ENCODE measurements at places on chromosomes 2 and 18.

- DNase-seq, result no peak
Observed at GRCh38 chr2:43074592-43075053, 151.8 kb downstream of the ZFP36L2 start.

- DNase-seq, result peak; percentile 28
Observed at GRCh38 chr2:233448220-233448559, 93.9 kb downstream of the DGKD start.

DNA sequence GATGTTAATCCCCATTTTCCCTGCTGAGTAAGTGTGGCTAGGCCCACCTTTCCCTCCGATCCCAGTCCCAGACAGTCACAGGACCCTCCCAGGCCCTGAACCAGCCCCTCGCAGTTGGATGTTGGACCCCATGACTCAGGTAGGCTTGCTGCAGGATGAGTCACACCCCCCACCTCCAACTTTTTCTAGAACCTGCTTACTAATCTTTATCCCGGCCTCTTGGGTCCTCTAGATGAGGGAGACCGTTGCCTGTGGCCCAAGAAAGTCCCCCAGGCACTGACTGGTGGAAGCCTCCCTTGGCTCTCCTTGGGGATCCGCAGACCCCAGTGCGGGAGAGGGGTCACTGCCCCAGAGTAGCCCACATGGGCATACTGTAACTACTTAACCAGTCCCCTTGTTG, 98.5 kb downstream of the SMAD7 start:
- no peak for DNase-seq

DNA sequence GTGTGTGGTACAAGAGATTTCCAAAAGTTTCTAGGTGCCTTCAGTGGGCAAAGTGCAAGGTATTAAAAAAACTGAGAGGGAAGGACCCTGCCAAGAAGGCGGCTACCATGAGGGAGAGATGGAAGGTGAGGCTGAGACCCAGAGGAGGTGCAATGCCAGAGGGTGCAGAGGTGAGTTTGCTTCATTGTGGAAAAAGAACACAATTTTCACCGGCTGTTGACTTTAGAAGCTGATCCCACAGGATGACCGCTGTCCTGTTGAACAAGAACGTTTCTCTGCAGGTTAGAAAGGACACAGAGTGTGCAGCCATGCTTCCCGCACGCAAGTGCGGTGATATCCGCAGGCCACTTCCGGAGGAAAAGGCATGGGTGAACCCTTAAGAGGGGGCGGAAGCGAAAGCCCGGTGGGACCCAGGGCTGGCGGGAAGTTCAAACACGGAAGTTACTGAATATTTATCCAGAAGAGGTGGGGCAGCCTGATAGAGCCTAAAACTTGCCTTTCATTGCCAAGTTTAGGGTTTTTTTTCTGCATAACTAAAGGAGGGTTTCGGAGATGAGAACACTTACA, 16.6 kb downstream of the SP110 start:
- no peak for DNase-seq

GRCh38 chr2:226835420-226835795, 446 bp upstream of the RHBDD1 start:
- no peak for DNase-seq

DNA sequence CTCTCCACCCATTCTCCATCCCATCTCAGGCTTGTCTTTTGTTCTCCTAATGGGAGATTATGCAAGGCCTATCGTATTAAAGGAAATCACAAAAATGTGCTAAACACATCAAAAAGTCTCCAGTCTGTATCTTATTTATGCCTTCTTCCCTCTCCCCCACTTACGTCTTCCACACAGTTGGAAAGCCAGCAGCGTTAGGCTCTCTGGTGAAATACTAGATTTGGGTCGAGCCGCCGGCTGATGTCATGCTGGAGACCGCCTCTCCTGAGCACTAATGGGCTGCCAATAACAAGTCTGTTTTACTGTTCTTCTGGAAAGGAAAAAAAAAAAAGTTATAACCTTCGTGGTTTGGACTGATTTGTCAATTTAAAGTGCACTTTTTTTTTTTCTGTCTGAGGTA, 182.7 kb upstream of the SIX2 start:
- DNase-seq, result no peak

- no peak for DNase-seq
Observed at GRCh38 chr2:171098607-171099006, 62.1 kb downstream of the TLK1 start.

DNA sequence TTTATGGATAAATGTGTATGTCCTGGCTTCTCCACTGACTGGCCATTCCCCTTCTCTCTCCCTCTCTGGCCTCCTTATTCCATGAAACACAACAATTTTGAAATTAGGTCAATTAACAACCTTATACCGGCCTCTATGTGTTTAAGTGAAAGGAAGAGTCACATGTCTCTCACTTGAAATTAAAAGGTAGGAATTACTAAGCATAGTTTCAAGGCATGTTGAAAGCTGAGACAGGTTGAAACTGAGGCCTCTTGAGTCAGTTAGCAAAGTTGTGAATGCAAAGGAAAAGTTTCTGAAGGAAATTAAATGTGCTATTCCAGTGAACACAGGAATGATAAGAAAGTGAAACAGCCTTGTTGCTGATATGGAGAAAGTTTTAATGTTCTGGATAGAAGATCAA, 69.7 kb downstream of the ADAM23 start:
- DNase-seq, result no peak

- no peak for DNase-seq
Observed at GRCh38 chr18:22113144-22113844, 56.1 kb upstream of the GATA6 start.

DNA sequence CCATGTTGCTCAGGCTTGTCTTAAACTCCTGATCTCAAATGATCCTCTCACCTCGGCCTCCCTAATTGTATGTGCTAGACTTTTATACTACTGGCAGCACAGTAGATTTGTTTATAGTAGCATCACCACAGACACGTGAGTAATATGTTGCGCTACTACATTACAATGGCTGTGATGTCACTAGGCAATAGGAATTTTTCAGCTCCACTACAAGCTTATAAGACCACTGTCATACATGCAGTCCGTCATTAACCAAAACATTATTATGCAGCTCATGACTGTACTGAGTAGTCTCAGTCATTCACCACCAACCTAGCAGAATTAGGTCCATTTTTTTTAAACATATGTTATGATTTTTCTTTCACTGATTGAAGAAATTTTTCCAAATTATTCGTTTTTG, 398.9 kb downstream of the DCC start:
- DNase-seq, result no peak

- no peak for DNase-seq
Observed at GRCh38 chr2:124145982-124146381, 120.9 kb downstream of the CNTNAP5 start.

DNA sequence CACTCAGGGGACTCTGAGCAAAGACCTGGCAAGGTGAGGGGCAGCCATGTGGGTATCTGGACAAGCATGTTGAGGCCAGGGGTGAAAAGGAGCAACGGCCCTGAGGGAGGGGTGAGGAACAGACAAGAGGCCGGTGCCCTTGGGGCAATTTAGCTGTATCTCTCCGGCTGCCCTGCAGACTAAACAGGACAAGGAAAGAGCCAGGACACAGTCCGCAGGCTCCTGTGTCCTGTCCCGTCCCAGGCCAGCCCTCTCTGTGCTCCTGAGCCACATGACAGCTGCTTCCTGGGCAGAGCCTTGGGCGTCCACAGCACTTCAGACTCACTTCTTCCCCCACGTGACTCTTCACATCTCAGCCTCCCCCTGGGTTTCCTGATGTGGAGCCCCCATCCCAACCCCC, 206.1 kb downstream of the KLHL29 start:
- DNase-seq, result no peak

DNA sequence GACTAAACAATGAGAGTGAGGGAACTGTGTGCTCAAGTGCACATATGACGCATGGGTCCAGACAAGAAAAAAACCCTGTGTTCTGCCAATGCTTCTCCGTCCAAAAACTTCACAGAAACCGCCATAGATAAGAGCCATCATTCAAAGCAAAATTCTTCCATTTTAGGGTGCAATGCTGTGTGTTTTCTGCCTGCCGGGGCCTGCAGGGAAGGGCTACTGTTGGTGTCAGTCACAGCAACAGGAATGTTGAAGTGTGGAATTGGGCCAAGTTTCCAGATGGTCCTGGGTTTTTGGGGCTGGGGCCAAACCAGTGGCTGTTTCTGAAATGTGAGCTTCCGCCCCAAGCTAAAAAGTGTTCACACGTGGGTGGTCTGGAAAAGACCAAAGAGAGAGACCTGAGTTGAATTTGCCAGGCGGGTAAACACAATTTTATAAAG, 677 bp upstream of the MC2R start:
- no peak for DNase-seq

GRCh38 chr2:234911271-234911670, 40.5 kb upstream of the SH3BP4 start:
- no peak for DNase-seq

GRCh38 chr18:49725809-49726674, 87.3 kb downstream of the ACAA2 start:
- DNase-seq, result no peak

GRCh38 chr2:118755901-118756300, 91.5 kb downstream of the EN1 start:
- DNase-seq, result no peak

GRCh38 chr2:26572591-26572990, 68.6 kb downstream of the CIB4 start:
- DNase-seq, result no peak

GRCh38 chr2:51888120-51888519, 856.2 kb upstream of the NRXN1 start:
- DNase-seq, result no peak
